ENCODE measurements at places on chromosomes 3 and 15. TPM values are rescaled to one million over a fixed set of nuclear protein-coding genes. Genes with fewer than 3 reads are reported as not detected.

Gene RNF111
- 19.1 TPM for polyA plus RNA-seq

Gene SH2D7
- not detected for polyA plus RNA-seq

GRCh38 chr3:51559411-51559888 is 20.9 kb downstream of the RAD54L2 start:
- no peak overlapping the region for H3K27ac ChIP-seq
- DNase-seq, result no peak
- no peaks in the 10 kb centered on the region for H3K36me3 ChIP-seq
- H3K27me3 ChIP-seq, result no peaks in the 10 kb centered on the region
- peaks cover 9% of the 10 kb centered on the region for H3K4me1 ChIP-seq
- H3K4me3 ChIP-seq, result no peak overlapping the region

Gene FAM3D
- polyA plus RNA-seq, result not detected

- no peak for DNase-seq
- peaks cover 73% of the 10 kb centered on the region for H3K4me1 ChIP-seq
- no peaks in the 10 kb centered on the region for H3K36me3 ChIP-seq
- H3K4me3 ChIP-seq, result no peak overlapping the region
Observed at GRCh38 chr15:41691471-41691870, 31.3 kb downstream of the MGA start.

GRCh38 chr15:41502795-41503668 is 9.4 kb downstream of the ITPKA start:
- H3K4me1 ChIP-seq, result peaks cover 26% of the 10 kb centered on the region
- no peak overlapping the region for H3K27ac ChIP-seq
- H3K4me3 ChIP-seq, result peak overlapping the region; percentile 71
- no peak for DNase-seq

Gene OXTR
- polyA plus RNA-seq, result 0.22 TPM

Gene IL20RB
- 0.55 TPM for polyA plus RNA-seq

DNA sequence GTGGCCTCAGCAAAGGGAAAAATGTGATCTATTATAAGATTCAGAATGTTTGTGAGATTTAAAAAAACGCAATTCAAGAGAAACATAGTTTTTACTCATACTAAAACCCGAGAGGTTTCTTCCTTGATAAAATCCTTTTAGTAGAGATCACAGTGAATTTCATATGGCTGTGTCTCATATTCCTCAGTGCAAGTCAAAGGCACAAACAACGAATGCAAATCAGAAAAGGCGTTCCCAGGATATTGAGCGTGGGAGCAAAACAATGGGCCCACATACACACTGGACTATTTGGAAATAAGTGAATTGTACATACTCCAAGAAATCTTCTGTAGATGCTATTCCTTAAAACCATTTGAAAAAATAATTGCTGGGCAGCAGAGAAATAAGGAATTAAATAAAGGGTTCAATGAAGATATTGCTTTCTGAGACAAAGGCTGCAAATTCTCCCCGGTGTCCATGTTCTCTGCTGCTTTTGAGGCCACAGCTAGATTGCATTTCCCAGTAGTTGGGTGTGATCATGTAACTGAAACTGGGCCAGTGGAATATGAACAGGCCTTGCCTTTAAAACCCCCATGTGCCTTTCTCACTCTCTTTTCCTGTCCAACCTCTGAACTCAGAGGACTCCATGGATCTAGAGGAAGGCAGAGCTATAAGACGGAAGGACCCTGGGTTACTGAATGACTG is 144.6 kb upstream of the TBL1XR1 start:
- H3K27me3 ChIP-seq, result peaks cover 7% of the 10 kb centered on the region
- H3K4me1 ChIP-seq, result peaks cover 38% of the 10 kb centered on the region
- no peak overlapping the region for H3K27ac ChIP-seq
- no peaks in the 10 kb centered on the region for H3K36me3 ChIP-seq

Gene MYL3
- not detected for polyA plus RNA-seq

DNA sequence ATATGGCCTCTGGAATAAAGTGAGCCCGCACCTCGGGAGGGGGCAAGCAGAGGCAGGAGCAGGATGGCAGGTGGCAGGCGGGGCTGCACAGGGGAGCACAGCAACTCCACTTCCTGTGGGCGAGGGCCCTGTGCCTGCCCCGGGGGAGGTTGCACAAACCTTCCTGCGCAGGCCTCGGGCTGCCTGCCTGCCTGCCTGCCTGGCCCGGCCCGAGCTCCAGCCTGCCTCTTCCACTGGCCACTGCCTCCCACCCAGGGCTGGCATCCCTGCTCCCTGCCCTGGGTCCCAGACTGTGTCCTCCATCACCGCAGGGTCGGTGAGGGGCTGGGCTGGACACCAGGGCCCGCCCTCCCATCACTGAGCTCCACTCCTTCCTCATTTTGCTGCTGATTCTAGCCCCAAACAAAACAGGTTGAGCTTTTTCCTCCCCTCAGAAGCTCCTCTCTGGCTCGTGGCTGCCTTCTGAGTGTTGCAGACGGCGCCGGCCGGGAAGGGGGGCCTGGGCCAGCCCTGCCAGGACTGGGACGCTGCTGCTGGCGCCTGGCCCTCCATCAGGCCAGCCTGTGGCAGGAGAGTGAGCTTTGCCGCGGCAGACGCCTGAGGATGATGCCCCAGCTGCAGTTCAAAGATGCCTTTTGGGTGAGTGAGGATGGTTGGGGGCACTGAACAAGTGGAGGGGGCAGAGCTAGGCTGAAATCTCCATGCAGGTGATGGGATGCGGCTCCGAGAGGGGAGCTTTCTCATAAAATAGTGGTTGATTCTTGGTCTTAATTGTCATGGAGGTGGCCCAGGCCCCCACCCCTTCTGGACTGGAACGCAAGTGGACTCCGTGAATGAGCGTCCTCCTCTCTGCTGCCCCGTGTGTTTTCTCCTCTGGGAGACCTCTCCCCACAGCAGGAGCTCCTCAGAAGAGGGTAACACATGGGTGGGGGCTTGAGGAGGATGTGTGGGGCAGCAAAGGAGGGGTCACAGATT is at the start of gene PSTPIP1:
TSS of gene PSTPIP1 (plus strand) at position 156 of the 975 bp plus-strand sequence. CDS start at position 604, 448 bp downstream.
- peak within 1 kb of the TSS; percentile 91 for H3K27ac ChIP-seq
- peak within 1 kb of the TSS; percentile 95 for H3K4me3 ChIP-seq
- peaks cover 3% of the 10 kb centered on the region for H3K36me3 ChIP-seq

Gene FETUB
- polyA plus RNA-seq, result not detected

GRCh38 chr15:38010395-38010794 is 76.0 kb downstream of the TMCO5A start:
- H3K4me1 ChIP-seq, result no peaks in the 10 kb centered on the region
- H3K27me3 ChIP-seq, result no peaks in the 10 kb centered on the region
- H3K36me3 ChIP-seq, result no peaks in the 10 kb centered on the region

Gene GOLGA8M
- polyA plus RNA-seq, result 0.76 TPM

DNA sequence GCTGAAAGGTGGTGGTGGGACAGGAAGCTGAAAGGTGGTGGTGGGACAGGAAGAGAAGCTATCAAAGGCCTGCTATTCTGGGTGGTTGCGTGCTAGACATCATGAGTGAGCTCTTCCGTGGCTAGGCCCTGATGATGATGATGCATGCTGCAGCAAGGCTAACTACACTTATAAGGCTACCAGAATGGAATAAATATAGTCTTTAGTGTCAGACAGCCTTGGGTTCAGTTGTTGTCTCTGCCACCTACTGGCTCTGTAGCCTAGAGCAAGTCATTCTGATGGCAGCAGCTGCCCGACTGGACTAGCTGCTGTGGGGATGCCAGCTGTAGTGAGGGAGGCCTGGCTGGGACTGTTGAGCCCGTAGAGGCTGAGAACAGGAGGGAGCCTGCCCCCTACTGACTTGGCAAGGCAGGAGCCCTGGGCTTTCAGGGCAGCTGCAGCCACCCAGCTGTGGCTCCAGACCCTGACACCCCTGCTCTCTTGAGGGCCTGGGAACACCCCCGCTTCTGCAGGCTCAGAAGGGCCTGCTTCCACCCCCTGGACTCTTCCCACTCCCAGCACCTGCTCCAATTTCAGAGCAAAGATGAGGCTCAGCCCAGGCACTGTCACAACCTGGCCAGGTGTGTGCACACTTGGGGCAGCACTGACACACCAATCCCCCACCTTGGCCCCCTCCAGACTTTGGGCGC is 21.4 kb upstream of the ZBED2 start:
- DNase-seq, result peak; percentile 67
- peak overlapping the region; percentile 87 for H3K27ac ChIP-seq
- peaks cover 4% of the 10 kb centered on the region for H3K36me3 ChIP-seq
- H3K4me3 ChIP-seq, result peak overlapping the region; percentile 31
- H3K4me1 ChIP-seq, result peaks cover 43% of the 10 kb centered on the region

Gene ZDHHC19
- polyA plus RNA-seq, result not detected

Gene PLXND1
- polyA plus RNA-seq, result 30.2 TPM
